NCI-H460 (cell line): ENCODE measurements at places on chromosomes 12 and 14.
A peak's percentile ranks its signal among the peaks of the same experiment; 100 is the strongest.

DNA sequence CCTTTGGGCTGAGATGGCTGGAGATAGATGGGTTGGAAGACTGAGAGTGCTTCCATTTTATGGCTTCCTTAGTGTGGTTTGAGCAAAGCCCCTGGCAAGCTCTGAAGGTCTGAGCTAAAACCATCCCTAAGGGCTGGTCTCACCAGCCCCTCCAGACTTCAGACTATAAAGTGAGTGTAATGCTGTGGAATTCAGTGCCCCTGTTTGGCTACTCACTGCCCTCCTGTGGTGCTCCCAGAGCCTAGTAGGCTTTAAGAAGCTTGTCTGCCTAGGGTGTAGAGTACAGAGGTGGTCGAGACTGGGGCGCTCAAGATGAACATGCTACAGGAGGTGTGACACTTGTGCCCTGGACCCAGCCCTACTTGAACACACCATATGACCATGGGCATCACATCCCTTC is 246.7 kb upstream of the FKBP4 start:
- no peak for DNase-seq

DNA sequence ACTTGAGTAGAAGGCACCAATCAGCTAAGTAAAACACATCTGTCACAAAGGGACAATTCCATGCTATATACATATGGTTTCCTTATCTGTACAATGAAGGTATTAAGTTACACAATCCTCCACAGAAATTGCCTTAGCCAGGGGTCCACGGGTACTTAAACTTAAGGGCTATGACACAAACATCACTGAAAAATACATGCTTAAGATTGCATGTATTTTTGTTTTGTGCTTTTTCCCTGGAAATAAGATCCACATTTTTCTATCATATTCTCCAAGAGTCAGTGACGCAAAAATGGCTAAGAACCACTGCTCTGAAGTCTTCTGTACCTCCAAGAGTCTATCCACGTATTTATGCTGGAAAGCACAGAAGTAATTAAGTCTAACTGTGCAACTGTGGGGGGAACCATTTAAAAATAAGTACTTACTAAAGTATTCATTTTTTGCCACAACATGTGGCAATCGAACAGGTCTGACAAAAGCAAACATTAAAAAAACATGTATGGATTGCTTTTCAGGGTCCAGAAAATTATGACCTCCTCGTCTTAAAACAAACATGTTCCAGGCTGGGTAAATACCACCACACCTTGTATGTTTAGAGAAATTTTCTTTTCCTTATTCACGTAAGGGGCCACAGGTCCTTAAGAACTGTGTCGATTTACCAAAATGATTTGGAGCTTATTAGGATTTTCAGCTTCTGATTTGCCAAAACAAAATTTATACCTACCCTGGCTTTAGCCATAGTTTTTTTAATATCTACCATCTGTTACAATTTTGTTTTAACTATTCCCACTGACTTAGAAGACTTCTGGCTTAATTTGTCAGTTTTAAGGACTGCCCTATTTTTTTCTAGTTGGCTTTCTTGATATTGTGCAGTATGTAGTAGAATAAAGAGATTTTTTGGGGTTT is 2.8 kb downstream of the SLC38A2 start:
- DNase-seq: no peak

DNA sequence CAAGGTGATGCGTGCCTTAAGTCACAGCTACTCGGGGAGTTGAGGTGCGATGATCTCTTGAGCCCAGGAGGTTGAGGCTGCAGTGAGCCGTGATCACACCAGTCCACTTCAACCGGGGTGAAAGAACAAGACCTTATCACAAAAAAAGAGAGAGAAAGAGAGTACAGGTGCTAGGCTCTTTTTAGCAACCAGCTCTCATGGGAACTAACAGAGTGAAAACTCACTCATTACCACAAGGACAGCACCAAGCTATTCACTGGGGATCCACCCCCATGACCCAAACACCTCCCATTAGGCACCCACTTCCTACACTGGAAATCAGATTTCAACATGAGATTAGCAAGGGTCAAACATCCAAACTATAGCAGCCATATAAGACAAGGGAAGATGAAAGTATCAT is 164.2 kb downstream of the NDUFA12 start:
- no peak for DNase-seq

- no peak for DNase-seq
Measured at GRCh38 chr14:67746927-67747326, 45.2 kb downstream of the RDH12 start.

DNA sequence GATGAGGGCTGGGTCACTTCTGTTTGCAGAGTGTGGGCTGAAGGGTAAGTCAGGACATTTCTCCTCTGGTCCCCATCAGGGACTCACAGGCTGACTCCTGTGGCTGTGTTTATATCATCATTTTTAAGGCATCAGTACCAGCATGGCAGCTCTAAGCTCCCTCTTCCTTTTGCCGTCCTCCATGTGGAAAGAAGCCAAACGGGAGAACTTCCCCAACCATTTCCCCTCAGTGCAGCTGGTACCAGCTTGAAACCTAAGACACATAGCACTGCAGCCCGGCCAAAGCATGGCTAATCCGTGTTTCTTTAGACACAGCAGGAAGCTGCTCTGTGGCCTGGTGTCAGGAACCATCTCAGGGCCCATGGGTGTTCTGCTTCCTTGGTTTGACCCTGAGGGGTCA is 31.9 kb upstream of the ATP2A2 start:
- no peak for DNase-seq

- no peak for DNase-seq
Measured at GRCh38 chr14:90894241-90894640, 78.0 kb upstream of the TTC7B start.

- no peak for DNase-seq
Measured at GRCh38 chr12:93460003-93460402, 7.3 kb upstream of the MRPL42 start.

- DNase-seq: no peak
Measured at GRCh38 chr12:105204916-105205315, 31.1 kb downstream of the APPL2 start.

- no peak for DNase-seq
Measured at GRCh38 chr12:42916143-42916542, 326.6 kb upstream of the PRICKLE1 start.

GRCh38 chr12:105672121-105672975 is 341.9 kb downstream of the C12orf75 start:
- no peak for DNase-seq

DNA sequence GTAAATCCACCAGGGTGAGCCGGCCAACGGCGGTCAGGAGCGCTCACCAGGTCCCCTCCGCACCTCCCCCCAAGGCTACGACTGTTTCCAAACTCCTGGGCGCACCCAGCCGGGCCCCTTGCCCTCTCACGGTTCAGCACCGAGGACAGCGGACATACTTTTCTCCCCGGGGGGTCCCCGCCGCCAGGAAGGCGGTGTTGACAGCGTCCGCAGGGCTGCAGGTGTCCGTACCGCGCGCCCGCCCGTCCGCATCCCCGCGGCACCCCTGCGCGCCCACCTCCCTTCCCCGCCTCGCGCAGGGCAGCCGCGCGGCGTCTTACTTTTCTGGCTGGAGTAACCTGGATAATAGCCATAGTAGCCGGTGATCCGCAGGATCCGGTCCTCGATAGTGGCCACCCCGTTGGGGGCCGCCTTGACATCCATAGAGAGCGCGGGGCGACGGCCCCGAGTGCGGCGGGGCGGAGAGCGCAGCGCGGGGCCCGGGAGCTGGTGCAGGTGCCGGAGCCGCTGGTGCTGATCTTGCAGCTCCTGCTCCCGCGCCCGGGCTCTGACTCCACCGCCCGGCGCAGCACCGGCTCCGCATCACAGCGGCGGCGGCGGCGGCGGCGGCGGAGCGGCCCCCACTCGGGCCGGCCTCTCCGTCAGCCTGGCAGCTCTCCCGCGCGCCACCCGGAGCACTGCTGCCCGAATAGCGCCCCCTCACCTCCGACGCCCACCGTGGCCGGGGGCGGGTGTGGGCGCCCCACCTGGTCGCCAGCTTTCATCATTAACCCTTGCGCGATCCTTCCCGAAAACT is at the start of gene SLC35F4:
SLC35F4 (minus strand) TSS at position 690 of the 796 bp plus-strand sequence.
- DNase-seq: no peak

- peak; percentile 89 for DNase-seq
Measured at GRCh38 chr12:389142-390096, at the start of gene KDM5A. Gene KDM5A, minus strand, starts transcription at chr12:389320. Its CDS starts 229 bp downstream, at chr12:389091.

DNA sequence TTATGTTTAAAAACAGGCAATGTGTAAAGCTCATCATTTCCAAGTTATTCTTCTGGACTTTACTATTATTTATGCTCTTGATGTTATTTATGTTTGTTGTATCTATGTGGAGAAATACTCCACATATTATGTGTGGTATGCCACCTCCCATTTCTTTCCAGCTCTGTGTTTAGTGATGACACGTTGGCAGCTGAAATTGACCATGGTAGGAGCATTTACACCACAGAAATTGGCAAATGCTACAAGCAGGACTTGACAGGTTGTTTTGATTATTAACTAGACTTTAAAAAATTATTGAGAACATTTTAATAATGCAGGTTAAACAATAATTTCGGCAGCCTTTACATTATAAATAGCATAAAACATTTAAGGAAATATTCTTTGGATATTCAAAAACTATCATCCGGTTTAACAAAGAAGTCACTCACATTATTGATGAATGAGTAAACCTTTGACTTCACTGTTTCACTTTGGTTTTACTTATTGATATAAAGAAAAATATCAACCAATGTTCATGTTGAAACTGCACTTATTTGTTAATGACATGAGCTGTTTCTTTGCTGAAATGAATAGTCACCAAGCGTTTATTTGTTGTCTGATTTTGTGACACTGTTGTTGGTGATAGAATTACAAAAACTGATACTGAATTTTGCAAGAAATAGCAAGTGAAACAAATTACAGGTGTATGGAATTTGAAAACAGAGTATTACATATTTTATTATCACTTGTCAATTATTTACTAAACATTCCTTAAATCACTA is 76.8 kb downstream of the HMGA2 start:
- DNase-seq: no peak

DNA sequence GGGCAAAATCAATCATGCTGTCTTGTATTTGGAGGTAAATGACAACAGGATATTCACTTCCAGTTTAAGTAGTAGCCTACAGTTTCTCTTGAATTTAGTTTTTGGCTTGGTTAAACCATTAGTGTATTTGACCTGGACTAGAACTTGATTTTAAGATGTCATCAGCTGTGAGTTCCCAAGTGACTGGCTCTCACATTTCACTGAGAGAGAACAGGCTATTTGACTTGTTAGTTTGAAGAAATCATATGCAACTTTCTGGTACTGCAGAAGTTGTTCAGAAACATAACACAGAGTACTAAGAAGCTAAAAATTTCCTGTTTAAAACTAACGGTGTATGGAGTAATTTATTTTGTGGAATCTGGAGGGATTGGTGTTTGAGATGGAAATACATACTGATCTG is 22.3 kb downstream of the MNAT1 start:
- no peak for DNase-seq

- no peak for DNase-seq
Measured at GRCh38 chr12:106585521-106586277, 2.9 kb downstream of the RFX4 start.

DNA sequence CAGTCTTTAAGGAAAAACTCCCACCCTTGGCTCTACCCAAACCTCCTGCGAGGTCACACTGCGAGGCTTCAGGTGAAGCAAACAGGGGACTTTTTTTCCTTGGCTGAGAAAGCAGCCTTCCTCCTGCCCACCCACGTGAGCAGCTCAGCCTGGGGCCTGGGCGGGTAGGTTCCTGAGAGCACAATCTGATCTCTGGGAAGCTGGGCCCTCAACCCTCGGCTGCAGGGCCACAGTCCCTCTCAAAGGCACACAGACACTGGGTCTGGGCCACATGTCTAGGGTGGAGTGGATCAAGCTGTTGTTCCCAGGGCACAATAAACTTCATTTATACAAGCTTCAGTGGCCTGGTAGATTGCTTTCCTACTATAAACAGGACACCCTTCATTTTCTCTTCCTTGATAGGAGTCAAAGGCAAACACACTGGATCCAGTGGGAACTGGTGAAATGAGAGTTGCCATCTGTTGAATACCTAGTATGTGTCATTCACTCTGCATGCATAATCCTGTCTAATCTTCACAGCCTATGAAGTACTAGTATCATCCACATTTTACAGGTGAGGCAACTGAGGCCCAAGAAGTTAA is 41.3 kb upstream of the PNMA1 start:
- DNase-seq: no peak

GRCh38 chr14:72715215-72715849 is 178.6 kb downstream of the DPF3 start:
- no peak for DNase-seq

DNA sequence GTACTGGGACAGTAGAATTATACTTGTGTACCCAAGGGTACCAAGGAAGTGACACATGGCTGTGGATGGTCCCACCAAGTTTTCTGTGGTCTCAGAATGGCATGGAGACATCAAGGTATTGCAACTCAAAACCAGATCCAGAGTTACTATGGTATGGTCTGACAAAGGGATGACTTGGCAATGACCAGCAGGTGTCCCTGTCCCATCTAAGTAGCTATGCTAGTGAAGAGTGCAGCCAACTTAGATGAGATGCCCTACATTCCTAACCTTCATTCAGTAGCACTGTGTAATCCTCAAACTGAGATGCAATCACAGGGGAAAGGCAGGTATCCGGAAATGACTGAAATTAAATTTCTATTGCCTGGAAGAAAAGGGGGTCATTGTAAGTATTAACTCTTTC is 188.7 kb upstream of the TMEM260 start:
- DNase-seq: no peak

DNA sequence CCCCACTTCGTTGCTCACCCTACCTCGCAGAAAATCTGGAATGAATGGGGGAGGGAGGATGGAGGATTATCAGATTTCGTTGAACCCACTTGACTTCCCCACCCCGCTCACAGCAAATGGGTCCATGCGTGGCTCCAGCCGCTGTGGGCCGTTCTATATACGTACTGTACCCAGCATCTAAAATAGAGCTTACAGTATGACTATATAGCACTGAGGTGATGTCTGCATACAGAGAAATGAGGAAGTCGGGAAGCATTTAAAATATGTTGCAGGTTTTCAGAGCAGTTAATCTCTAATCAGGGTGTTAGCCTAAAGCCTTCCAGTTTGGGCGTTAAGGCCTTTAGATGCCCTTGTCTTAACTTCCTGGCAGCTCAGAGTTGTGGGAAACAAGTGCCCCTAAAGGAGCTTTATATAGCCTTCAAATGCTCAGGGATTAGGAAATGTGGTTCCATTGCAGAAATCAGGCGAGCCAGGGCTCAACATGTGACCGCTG is 1.4 kb downstream of the BICDL1 start:
- DNase-seq: no peak

GRCh38 chr12:120376934-120377572 is 8.1 kb upstream of the MSI1 start:
- DNase-seq: no peak

- DNase-seq: no peak
Measured at GRCh38 chr14:46074061-46074460, 577.5 kb downstream of the RPL10L start.

DNA sequence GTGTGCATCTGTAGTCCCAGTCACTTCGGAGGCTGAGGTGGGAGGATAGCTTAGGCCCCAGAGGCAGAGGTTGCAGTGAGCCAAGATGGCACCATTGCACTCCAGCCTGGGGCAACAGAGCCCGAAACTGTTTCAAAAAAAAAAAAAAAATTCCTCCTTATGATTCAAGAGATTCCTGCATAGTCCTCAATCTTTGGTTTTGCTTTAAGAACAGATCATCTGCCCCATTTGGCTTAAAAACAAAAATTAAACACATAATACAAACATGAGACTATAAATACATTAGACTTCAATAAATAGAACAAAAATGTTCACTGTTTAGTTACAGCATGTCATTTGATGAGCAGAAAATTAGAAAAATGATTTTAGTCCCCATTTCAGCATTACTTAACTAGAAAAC is 131.2 kb downstream of the PAWR start:
- DNase-seq: no peak
